CD8-positive, alpha-beta memory T cell (primary cell): ENCODE measurements at places on chromosomes 13 and 19. TPM values are rescaled to one million over a fixed set of nuclear protein-coding genes. Genes with fewer than 3 reads are reported as not detected.

Gene PTH2
- not detected for total RNA-seq

Gene LIM2
- 0.93 TPM for total RNA-seq

Gene SMIM17
- not detected for total RNA-seq

Gene COX7A1
- total RNA-seq: not detected

Gene ZNF285
- total RNA-seq: 1.0 TPM

Gene CD33
- 0.47 TPM for total RNA-seq

Gene PNMA8B
- total RNA-seq: 0.04 TPM

Gene MBD3L3
- total RNA-seq: not detected

Gene UGGT2
- total RNA-seq: 0.13 TPM

Gene SYT3
- 0.24 TPM for total RNA-seq

Gene OR10H4
- not detected for total RNA-seq

Gene CGB8
- total RNA-seq: not detected

Gene CEACAM7
- total RNA-seq: not detected

Gene ZNF471
- total RNA-seq: 1.1 TPM

Gene ZSCAN4
- total RNA-seq: not detected

Gene ITGBL1
- not detected for total RNA-seq

Gene PLK5
- total RNA-seq: not detected

Gene CD177
- not detected for total RNA-seq

Gene DOHH
- total RNA-seq: 21.3 TPM

Gene TRPC4
- total RNA-seq: not detected

Gene MISP3
- 1.00 TPM for total RNA-seq

Gene TGFBR3L
- total RNA-seq: 8.6 TPM

Gene POLR2I
- total RNA-seq: 118 TPM

Gene EPSTI1
- total RNA-seq: 4.5 TPM

Gene FFAR1
- total RNA-seq: not detected

Gene TEX26
- not detected for total RNA-seq

Gene MAMSTR
- total RNA-seq: 0.68 TPM

Gene ERFL
- total RNA-seq: 1.3 TPM

Gene CCDC106
- total RNA-seq: 2.2 TPM

Gene HCST
- total RNA-seq: 53.4 TPM

Gene ZNF562
- 42.2 TPM for total RNA-seq

Gene HIPK4
- not detected for total RNA-seq

Gene TNNI3
- total RNA-seq: not detected
